Left colon (tissue), 2 donors: ENCODE measurements at places on chromosomes 1 and 21. TPM values are rescaled to one million over a fixed set of nuclear protein-coding genes. Genes with fewer than 3 reads are reported as not detected.
A peak's percentile ranks its signal among the peaks of the same experiment; 100 is the strongest.

Gene FCRL3
- 0.53 TPM for total RNA-seq

- DNase-seq: no peak
These were observed 66.9 kb downstream of the PRDM2 start for GRCh38 chr1:13766592-13767564.

DNA sequence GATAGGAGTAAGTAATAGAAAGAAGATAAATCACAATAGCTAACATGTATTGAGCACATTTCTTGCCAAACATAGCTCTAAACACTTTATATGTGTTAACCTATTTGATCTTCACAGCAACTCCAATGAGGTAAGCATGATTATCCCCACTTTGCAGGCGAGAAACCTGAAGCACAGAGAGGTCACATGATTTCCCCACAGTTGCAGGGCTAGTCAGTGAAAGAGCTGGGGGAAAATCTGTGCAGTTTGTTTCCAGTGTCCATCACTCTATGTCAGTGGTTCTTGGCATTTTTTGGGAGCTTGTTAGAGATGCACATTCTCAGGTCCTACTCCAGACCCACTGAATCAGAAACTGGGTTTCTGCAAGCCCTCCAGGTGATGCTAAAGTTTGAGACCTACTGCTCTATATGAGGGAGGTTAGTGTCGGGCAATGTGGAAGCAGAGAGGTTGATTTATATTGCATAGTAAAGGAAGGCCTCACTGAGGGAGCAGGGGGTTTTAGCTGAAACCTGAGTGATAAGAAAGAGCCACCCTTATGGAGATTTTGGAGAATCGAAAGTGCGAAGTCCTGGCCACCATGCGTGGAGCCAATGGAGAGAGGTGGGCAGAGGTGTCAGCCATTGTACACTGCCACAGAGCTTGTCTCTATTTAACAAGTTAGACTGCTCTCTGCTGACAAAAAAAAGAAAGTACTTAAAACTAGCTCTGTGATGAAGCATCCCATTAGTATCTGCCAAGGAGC lies 20.9 kb downstream of the MCOLN3 start:
- no peak for DNase-seq

Gene MAEL
- not detected for total RNA-seq

Gene NR5A2
- total RNA-seq: 53.6 TPM

DNA sequence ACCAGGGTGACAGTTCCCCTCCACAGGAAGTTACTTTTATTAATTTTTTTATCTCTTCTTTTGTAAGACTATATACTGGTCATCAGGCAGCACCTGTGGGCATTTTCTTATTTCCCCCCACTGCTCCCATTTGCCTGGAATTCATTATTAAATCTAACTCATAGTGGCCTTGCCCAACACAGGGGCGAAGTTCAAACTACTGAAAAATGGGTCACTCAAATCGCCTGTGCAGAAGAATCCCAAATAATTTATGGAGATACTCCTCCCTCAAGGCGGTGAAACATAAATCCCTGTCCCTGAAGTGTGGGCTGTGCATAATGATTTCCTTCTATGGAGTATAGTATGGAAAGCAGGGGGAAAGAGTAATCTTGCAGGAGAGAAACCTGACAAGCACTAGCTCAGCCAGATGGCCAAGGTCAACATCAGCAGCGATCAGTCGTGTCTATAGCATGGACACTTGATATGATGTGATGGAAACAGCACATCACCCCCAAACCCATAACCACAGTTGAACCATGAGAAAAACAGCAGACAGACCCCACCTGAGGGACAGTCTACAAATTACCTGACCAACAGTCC lies 7.9 kb downstream of the CAMK2N1 start:
- no peak for DNase-seq

Gene SPATA1
- total RNA-seq: 0.61 TPM

Gene FCRLA
- total RNA-seq: 0.34 TPM

DNA sequence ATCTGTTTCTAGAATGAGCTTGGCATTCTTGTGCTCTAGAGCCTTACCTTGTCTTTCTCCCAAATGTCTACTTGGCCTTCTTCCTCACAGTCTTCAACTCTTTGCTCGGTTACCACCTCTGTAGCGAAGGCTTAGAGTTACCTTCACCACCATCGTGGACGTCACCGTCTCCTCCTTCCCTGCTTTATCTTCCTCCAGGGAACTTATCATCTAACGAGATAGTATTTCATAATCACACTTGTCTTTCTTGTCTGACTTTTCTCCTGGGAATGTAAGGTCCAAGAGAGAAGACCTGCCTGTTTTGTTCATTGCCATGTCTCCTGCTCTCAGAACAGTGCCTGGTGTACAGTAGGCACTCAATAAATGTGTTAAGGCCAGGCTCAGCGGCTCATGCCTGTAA lies 115.6 kb downstream of the GREM2 start:
- no peak for DNase-seq

Gene GPR37L1
- total RNA-seq: 2.1 TPM

DNA sequence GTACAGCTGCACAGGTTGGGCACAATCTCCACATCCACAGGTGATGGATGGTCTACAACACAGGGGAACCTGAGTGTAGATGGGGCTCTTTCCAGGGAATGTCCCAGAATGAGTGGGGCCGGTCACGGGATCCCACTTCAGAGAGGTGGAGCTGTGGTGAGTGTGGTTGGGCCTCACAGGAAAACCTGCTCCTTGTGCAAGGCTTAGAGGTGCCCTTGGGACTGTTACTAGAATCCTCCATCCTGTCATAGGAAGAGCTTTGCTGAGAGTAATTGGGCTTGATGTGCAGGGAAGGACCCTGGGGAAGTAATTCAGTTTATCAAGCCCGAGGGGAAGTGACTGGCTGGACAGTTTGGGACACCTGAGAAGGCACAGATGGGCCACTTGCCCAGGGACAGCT lies 137.9 kb downstream of the ZSCAN20 start:
- DNase-seq: no peak

DNA sequence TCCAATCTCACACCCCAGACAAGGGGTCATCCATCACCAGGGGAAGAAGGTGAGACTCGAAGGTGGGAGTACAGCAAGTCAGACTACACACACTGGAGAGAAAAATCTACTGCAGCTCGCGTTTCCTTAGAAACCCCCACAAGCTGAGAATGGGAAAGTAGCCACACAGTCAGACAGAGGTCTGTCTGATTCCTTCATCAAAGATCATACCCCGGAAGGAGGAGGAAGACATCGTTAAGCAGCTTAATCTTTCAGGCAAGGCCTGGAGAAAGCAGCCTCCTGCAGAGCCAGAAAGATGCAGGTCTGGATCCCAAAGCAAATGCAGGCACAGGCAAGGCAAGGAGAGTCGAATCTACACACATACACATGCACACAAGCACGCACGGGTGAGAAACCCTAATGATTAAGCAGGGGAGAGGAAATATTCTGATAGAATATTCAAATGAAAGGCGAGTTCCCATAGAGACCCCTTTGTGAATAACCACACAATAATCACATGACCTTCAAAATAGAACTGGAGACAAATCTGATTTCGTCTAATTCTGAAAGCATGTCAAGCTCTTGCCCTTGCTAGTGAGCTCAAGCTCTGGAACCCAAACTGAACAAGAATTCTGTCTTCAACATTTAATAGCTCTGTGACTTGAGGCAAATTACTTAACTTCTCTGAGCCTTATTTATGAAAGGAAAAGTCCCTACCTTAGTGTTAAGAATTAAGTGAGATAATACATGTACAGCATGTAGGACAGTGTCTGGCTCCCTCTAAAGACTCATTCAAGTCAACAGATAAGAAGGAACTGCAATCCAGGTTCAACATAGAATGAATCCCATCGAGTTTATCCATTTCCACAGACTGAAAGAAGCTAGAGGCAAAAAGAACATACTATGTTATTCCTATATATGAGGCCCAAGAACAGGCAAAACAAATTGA lies 387.8 kb downstream of the OMA1 start:
- DNase-seq: no peak

- no peak for DNase-seq
These were observed 388.7 kb downstream of the ST6GALNAC3 start for GRCh38 chr1:76463278-76463677.

Gene TPTE
- not detected for total RNA-seq

Gene GBP2
- 40.9 TPM for total RNA-seq

DNA sequence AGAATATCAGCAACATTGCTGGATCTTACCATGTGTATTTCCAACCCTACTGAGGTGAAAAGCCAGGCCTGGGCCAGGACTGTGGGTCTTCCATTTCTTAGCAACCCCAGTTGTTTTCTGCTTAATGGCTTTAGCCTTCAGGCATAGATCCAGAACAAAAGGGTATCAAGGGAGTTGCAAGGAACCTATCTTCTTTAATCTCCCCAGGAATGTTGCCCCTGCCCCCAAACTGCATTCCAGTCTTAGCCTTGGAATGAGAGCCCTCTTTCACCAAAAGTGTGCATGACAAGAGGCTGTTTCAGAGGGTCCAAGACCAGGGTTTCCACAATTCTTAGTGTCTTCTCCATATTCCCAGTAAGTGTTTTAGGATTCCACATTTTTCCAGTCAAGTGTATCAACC lies 87.9 kb upstream of the SOX13 start:
- no peak for DNase-seq

- no peak for DNase-seq
These were observed 48.7 kb upstream of the GPR153 start for GRCh38 chr1:6309564-6309963.

Gene FAM163A
- total RNA-seq: 0.15 TPM

DNA sequence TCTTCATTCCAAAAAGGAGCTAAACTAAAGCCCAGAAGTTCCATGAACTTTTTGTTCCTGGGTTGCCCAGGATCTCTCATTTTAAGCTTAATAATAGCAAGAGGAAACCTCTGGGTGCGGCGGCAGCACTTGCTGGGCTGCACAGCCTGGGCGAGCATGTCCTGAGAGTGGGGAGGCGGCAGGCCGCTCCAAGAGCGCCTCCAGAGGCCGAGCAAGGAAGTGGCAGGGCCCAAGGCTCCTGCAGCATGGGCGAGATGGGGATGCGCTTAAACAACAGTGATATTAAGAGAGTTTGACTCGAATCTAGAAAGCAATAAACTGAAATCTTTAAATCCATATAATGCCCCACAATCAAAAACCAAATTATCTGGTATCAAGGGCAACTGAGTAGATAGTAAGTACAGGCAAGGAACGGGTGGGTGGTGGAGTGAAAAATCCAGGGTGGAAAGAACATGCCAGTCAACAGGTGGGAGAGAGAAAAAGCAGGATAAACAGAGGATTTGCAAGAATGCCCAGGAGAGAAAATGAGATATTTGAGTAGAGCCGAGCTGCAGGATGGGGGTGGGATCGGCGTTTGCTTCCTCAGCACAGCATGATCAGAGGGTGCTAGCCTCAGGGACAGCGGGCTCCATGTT lies 14.1 kb upstream of the TNR start:
- peak; percentile 27 for DNase-seq

Gene ANKRD65
- 2.7 TPM for total RNA-seq

DNA sequence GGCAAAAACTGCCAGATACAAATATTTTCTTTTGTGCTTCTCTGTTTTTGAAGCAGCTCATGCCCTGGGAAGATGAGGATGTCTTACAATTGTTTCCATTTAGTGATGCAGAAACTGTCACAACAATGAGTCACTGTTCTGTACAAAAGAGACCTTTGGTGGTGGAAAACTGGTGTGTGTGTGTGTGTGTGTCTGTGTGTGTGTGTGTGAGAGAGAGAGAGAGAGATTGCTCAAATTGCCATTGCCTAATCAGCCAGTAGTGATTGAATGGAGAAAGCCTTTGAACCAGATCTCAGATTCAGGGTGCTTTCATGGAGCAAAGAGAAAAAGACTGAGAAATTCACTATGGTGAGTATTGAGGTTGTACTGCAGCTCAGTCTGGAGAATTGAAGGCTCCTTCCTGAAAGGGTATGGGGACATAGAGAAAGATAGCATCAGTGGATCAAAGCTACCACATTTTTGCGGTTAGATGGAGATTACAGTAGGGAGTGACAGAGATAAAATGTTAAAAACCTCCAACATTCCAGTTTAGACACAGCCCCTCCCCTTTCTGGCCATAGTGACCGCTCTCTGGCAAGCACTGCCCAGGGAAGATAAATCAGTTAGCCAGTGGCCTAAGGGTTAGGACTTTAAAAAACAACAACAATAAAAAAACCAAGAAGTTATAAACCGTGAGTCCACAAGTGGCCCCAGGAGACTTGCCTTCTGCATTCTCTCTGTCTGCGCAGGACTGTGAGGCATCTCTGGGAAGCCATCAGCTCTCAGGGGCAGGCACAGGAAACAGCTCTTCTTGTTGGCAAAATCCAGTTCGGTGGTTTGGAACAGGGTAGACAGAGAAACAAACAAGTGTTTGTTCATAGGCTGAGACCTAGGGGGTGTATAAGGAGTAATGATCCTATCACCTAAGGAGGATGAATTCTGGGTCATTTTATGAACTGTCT lies 406.5 kb downstream of the DUSP10 start:
- DNase-seq: peak; percentile 9

Gene RHBG
- total RNA-seq: not detected

DNA sequence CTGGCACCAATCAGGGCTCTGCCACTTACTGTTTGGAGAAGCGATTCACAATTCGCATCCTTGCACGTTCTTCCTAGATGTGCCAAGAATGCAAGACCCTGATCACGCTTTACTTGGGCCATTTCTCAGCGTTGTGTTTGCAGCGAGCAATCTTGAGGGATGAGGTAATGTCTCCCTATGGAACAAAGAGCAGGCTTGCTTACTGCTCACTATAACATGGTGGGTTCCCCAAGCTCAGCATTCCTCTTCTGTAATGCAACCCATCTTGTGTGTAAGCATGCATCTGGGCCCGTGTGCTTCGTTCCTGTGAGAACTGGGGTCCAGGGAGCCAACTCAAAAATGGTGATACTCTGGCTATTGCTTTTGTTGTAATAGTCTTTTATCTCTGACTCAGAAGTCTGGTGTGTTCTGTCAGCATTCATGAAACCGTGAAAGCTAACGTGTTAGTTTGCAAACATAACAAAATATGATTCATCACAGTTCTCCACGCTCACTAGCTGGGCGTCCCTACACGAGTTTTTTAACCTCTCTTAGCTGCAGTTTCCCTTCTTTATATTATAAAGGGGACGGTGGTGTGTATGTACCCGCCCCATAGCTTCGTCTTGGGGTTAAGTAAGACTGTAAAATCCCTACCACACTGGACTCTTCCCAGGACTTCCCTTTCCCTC lies 33.3 kb downstream of the DNTTIP2 start:
- no peak for DNase-seq

Gene PTGFR
- 0.18 TPM for total RNA-seq

Gene OR2T10
- not detected for total RNA-seq

Gene IGFN1
- total RNA-seq: 0.39 TPM

DNA sequence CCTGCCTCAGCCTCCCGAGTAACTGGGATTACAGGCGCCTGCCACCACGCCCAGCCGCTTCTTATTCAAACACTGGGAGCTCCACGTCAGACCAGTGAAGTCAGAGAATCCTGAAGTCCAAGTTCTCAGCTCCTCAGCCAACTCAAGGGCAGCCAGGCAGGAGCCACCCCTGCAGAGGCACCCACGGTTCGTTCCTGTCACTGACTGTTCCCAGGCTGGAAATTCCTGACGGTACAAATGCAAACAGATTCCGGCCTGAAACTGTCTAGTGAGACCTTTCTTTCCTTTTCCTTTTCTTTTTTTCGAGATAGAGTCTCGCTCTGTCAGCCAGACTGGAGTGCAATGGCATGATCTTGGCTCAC lies 11.7 kb downstream of the SLC35E2B start:
- DNase-seq: peak; percentile 46

- no peak for DNase-seq
These were observed 3.5 kb downstream of the ABCB10 start for GRCh38 chr1:229554886-229555621.

GRCh38 chr1:221884821-221885220 lies 142.9 kb upstream of the DUSP10 start:
- DNase-seq: no peak

- no peak for DNase-seq
These were observed 19.8 kb downstream of the ZBTB17 start for GRCh38 chr1:15956150-15956549.

Gene RPF1
- 25.2 TPM for total RNA-seq
